ENCODE measurements at places on chromosomes 4 and X.
A peak's percentile ranks its signal among the peaks of the same experiment; 100 is the strongest.

DNA sequence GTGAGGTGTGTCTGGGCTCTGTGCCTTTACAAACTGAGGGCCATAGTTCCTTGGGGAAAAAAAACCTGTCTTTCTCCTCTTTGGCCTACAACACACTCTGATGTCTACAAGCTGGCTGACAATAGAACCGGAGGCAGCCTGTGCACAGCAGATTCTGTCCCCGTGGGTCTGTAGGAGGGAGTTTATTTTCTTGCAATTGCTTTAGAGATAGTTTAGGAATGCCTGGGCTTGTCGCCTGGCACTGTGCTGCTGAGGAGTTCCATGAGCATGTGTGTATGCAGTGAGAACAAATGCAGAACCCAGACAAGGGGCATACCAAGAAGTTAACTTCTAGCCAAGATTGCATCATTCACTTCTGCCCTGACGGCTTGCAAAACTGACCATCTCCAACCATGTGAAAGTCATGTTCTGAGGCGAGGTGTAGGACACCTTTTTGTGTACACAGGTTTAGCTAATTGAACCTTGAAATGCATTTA lies 54.1 kb downstream of the CCNI start:
- no peak for DNase-seq

- DNase-seq: no peak
Measured at GRCh38 chr4:142556048-142556447, 290.1 kb downstream of the INPP4B start.

- DNase-seq: no peak
Measured at GRCh38 chr4:38717604-38718003, 53.6 kb downstream of the KLF3 start.

DNA sequence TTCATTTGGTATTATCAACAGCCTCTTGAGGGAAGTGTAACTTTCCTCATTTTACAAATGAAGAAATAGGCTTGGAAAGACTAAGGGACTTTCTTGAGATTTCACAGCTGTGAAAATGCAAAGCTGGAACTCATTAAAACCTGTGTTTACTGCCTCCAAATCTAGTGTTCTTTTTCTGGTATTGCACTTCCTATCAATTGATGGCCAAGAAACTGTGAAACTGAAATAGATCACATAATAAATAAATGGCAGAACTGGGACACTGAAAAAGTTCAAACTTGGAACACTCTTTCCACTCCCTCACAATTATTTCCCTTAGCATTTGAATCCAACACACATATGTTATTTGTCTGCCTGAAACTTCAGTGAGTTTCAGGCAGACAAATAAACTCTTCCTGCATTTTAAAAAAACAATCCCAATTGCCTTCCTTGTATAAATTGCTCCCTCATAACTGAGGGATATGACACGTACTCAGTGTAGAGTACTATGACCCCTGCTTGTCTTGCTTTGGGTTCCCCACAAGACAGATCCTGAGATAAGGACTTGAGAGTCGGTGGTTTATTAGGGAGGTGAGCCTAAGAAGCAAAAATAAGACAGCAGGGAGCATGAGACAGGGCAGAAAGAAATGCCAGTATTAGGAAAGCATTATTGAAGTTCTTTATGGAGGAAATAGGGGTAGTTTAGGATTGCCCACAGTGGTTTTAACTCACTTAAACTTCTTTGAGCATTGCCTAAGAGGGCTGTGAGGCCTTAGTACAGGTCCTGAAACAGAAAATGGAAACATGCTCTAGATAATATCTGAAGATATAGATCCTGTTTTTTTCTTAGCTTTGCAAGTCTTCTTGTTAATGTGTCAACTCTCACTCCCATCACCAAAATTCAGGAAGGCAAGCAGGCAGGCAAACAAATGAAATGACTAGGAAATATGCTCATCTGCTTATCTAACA lies 33.9 kb downstream of the RTL3 start:
- peak; percentile 80 for DNase-seq

- no peak for DNase-seq
Measured at GRCh38 chrX:64975491-64975890, 759 bp downstream of the ZC4H2 start.

GRCh38 chr4:109079201-109079600 lies 223.3 kb downstream of the COL25A1 start:
- no peak for DNase-seq

DNA sequence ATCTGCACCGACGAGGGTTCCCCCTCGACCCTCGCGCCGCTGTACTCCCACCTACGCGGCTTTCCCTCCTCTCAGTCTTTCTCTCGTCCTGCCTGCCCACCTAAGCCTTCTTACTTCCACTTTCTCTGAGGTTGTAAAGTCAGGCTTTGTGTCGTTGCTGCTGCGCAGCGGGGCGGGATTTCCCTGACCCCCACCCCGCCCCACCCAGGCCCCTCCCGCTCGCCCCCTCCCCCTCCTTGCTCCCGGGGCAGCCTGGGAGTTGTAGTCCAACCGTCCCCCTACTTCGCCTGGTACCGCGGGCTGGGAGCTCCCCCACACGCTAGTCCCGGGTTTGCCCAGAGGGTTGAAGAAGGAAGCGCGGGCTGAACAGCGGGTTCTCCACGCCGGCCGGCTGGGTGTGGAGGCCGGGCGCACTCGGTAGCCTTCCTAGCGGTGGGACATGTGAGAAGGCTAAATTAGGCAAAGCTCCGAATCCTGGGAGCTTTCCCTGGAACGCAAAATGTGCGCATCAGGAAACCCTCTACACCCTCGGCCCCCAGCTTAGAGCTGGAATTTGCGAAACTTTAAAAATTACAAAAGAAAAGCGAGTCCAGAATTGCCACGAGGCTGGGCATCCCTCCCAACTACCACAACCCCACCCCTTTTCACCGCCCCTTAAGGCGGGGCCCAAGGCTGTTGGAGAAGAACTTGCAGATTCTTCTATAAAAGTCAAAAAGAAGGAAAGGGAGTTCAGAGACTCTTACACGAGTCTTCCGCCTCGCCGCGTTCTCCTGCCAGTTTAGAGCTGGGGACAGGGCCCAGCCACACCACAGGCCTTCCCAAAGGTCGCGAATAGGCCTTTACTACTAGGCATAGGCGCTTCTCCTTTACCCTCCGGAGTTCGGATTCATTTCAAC lies at the start of gene ATP11C:
ATP11C (minus strand) TSS at position 153 of the 896 bp plus-strand sequence. CDS start 1,011 bp downstream, outside the sequence.
- DNase-seq: peak; percentile 71

DNA sequence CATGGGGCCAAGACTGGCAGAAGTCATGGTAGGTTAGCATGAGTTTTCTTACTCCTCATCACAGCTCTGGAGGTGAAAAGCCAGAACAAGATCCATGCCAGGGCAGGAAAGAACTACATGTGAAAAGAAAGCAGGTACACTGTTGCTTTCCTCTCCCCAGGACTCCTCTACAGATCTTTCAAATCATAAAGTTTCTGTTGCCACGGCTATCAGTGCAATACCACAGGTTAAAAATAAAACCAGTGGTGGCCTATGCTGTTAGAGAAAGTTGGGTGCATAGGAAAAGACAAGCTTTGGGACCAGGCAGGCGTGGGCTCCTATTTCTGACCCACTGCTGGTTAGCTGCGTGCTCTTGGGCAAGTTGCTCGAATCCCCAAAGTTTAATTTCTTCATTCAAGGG lies 81.4 kb downstream of the SH3RF1 start:
- no peak for DNase-seq
